ENCODE measurements at places on chromosomes 1 and 21.

GRCh38 chr21:36751383-36751782, 52.5 kb downstream of the SIM2 start:
- no peak for DNase-seq

GRCh38 chr1:23525558-23526250, 5.3 kb downstream of the E2F2 start:
- DNase-seq: no peak

- no peak for DNase-seq
Observed at GRCh38 chr1:215601276-215601675, 34.2 kb downstream of the KCTD3 start.

GRCh38 chr1:32071758-32072621, 749 bp upstream of the TMEM39B start:
- peak; percentile 66 for DNase-seq

- no peak for DNase-seq
Observed at GRCh38 chr1:210781652-210782051, 352.3 kb downstream of the KCNH1 start.

- DNase-seq: no peak
Observed at GRCh38 chr1:155019377-155020245, 14.0 kb downstream of the DCST2 start.

- peak; percentile 33 for DNase-seq
Observed at GRCh38 chr1:78279051-78279450, 211.7 kb upstream of the PTGFR start.

DNA sequence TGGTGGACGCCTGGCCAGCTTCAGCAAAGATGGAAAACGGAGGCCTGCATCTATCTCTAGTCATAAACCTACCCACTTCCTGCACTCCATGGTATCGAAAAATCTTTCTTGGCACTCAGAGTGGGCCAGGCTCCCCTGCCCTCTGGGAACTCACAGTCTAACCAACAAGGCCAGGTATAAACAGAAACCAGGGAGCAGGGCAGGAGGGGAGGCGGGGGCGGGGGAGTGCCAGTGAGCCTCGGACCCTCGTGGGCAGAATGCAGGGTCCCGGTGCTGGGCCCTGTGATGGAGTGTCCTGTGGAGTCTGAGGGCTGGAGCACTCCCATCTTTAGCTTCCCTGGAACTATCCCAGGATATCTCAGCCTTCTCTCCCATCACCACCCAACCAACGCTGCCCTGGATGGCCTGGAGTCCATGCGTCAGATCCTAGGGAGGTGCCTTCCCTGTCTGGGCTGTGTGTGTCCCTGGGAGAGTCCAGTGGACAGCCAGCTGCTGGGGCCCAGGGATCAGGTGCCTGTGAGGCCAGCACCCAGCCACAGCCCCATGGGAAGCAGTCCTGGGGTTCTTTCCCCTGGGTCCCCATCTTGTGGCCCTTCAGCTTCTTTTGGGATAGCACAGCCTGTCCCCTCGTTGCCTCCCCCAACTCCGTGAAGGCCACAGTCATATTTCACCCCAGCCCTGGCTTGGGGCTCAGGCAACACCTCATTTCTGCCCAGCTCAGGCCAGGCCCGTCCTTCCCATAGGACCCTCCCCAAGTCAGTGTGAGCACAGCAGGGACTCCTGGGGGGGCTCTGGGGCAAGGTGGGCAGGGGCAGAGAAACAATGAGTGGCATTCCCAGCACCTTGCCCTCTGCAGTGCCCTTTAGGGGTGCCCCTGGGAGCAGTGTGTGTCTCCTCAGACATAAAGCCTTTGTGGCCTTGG, 1.1 kb upstream of the EPS8L3 start:
- DNase-seq: no peak

- DNase-seq: no peak
Observed at GRCh38 chr21:43890042-43890441, 25.0 kb downstream of the AGPAT3 start.

GRCh38 chr1:64235910-64236309, 32.5 kb downstream of the UBE2U start:
- DNase-seq: no peak

DNA sequence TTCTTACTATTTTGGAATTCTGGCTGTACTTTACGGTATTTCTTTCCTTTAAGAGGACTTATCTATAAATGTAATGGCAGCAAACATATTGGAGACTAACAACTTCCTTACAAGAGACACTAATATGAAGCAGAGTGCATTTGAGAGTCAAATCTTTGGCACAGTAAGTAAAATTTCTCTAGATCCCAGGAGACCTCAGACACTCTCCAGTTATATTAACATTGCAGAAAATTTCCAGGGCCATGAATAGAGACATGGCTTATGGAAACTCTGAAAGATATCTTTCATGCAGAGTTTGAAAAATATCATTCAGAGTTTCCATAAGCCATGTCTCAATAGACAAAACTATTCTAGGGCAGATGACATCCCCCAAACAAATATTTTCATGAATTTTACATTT, 51.2 kb downstream of the IL23R start:
- DNase-seq: no peak

DNA sequence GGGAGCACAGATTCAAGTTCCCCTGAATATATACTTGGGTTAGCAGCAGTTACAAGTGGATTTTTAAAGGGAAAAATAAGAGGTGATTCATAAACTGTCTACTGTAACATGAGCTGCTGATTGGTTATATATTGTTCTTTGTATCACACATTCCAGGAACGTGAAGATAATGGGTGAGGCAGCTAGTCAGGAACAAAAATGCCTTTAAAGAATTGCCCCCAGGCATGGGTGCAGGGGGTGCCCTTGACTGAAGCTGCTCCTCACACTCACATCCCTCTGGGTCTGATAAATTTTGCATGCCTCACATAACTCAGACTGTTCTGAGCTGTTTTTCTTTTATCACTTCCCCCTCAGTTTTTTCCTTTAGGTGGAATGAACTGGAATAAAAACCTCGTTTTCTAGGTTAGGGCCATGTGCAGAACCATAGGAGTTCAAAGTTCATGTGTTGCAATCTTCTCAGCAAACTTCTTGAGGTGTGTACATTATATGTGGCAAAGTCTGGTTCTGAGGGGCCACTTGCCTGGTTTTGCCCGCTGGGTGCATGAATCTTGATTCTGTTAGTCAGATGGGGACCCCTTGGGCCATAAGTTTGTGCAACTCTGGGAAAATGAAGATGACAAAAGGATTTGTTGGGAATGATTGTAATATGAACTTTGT, 21.1 kb downstream of the TBX19 start:
- peak; percentile 23 for DNase-seq

DNA sequence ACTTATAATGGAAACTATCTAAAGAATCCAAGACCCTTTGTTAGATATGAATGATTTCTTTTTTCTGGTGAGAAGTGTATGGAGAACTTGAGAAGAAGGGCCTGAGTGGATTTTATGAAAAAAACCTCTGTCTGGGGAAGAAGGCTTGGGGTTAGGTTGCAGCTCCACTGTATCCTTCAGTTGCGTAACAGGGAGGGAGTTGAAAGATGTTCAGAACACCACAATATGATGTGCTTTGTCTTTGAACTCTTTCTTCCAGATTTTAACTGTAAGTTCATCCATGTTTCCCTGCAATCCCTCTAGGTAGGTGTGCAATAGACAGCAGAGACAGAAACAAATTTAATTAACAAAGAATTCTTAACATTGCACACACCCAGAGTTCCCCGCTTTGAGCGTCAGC, 125.8 kb upstream of the NFIA start:
- no peak for DNase-seq

- no peak for DNase-seq
Observed at GRCh38 chr1:20207546-20207945, 21.2 kb upstream of the PLA2G2C start.

DNA sequence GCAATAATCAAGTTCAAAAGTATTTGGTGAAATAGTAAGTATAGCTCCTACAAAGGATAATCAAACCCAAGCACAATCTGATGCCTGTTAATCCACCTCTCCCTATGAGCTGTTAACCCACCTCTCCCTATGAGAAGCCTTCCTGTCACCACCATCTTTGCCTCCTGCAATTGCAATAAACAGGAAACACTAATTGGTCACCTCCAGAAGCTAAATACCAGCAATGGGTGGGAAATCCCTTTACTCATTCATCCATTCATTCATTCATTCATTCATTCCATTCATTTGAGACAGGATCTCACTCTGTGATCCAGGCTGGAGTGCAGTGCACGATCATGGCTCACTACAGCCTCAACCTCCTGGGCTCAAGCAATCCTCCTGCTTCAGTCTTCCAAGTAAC, 132.8 kb downstream of the RERE start:
- no peak for DNase-seq

- DNase-seq: peak; percentile 32
Observed at GRCh38 chr1:180881806-180882509, 30.7 kb upstream of the KIAA1614 start.

DNA sequence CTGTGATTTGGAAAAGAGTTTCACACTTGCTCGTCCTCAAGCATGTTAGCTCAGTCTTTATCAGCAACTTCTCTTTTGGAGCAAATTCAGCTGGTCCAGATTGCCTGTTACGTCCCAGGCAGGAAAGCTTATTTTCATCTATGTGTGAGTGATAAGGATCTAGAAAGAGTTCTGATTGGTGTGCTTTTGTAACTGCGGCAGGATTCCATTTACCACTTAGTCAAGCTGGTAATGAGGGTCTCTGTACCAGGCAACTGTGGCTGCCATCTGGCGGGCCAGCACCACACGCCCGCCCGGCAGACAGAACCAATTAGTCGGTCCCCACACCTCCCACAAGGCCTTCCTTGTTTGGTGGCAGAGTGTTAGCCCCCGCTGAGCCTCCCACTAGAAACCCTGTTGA, 21.0 kb downstream of the C1orf87 start:
- no peak for DNase-seq

DNA sequence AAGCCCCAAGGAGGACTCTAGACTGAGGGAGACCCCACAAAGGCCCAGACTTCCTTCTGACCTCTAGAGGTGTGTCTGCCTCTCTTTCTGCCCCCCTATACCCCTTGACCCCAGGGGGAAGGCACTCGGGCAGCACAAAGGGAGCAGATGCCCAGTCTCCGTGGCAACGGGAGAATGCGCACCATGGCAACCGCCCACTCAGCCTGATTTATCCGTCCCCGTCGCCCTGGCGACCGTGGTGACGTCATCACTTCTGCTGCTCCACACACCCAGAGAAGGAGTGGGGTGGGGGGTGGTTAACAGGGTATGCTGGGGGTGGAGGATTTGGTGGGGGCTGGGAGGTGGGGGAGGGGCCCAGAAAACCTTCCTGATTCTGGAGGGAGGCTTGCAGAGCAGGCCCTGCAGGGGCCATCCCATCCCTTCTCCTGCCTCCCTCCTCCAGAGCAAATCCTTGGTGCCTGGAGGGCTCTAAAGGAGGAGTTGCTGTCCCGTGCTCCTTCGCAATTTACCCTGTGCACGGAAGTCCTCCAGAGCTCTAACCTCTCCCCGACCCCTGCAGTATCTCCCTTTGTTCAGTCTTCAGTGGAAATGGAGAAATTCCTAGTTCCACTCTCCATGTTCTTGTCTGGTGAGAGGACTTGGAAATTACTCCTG, 6.3 kb downstream of the CELF3 start:
- DNase-seq: peak; percentile 42

DNA sequence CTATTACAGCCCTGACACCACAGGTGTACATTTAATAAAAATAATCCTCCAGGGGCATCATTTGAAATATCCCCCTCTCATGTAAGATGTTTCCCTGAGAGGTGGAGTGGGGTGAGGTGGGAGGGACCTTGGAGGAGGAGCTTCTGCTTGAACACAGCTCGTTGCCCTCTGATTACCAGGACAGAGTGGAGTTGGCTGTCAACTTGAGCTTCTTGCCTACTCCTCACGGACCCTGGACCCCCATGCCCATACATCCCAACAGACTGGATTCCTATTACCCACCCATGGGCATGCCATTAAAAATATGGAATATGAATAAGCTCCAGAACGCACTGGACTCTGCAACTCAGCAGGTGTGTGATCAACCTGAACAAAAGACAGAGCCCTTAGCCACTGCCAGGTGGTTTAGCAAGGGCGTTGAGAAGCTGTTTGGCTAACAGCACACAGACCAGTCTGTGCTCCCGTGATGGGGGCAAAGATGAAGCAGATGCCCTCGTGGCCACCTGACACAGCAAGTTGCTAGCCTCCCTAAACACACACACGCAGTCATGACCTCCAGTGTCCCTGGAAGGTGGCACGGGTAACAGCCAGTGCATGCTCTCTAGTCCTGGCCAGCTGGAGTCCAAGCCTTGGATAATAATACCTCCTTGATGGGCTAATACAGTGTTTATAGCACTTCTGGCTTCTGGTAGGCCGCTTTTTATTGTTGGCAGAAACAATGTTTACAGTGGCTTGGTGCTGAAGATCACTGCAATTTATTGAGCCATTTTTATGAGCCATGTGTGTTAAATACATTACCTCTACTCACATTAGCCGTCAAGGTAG, 155.0 kb downstream of the TOMM20 start:
- DNase-seq: no peak

DNA sequence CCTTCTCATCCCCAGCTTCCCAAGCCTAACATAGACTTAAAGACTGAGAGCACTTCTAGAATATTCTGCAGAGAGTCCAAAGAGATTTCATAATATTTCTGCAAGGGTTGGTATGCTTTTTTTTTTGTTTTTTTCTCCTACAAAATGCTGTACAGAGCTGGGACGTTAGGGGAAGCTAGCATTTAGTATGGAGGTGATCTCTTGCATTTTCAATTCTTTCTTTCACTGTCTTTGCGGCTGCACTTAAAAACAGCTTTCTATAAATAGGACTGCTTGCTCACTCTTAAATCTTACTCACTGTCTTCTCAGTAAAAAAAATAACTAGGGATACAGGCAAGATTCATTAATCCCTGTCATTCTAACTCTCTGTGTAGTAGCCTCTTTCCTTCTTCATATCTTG, 7.4 kb downstream of the DSCAM start:
- DNase-seq: no peak

- no peak for DNase-seq
Observed at GRCh38 chr1:187922255-187922654, 1093.5 kb downstream of the PLA2G4A start.

GRCh38 chr1:82646888-82647287, 846.2 kb downstream of the ADGRL2 start:
- DNase-seq: no peak

DNA sequence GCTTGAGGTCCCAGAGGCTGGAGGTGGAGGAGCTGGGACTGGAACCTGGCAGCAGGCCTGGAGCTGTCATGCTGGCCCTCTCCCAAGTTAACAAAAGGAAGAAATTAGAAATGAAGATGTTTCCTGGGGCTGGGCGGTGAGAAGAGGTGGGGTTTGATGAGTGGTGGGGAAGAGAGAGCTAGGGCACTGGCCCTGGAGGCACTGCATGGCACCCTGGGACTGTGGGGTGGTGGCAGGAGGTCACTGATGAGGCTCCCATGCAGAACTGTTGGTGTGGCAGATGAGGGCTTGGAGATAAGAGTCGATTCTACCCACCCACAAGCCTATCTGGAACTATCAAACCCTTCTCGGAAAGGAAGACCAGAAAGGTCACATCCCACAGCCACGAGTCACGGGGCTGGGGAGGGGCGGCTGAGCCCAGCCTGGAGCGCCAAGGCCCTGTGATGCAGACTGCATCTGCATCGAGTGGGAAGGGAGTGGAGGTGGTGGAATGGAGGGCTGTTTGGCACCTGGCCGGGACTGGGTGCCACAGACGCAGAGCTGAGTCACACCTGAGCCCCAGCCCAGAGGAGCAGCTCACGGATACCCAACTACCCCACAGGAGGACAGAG, 29.4 kb downstream of the MRPL37 start:
- DNase-seq: peak; percentile 60

GRCh38 chr1:178037510-178038253, 56.2 kb upstream of the RASAL2 start:
- DNase-seq: peak; percentile 84

Data from hepatic stellate cell (primary cell).